Activated T-cell treated with anti-CD3 and anti-CD28 coated beads for 24 hours (primary cell): ENCODE measurements at places on chromosomes 1 and 21.

DNA sequence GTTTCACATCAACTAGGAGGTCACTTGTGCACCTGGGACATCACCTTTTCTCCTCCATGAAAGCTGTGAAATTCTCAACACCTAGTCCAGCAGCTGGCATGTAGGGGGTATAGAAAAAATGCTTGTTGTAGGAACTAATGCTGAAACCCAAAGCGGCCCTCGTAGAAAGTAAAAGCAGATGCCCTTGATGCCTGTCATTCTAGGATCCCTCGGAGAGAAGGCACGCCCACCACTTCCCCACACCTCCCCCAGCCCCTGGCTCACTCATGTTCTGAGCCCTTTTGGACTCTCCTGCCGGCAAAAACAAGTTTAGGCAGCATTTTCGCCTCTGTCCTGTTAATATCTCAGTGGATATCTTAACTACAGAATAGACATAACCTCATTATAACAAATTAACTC, 36.5 kb downstream of the RIPK4 start:
- no peak for DNase-seq

DNA sequence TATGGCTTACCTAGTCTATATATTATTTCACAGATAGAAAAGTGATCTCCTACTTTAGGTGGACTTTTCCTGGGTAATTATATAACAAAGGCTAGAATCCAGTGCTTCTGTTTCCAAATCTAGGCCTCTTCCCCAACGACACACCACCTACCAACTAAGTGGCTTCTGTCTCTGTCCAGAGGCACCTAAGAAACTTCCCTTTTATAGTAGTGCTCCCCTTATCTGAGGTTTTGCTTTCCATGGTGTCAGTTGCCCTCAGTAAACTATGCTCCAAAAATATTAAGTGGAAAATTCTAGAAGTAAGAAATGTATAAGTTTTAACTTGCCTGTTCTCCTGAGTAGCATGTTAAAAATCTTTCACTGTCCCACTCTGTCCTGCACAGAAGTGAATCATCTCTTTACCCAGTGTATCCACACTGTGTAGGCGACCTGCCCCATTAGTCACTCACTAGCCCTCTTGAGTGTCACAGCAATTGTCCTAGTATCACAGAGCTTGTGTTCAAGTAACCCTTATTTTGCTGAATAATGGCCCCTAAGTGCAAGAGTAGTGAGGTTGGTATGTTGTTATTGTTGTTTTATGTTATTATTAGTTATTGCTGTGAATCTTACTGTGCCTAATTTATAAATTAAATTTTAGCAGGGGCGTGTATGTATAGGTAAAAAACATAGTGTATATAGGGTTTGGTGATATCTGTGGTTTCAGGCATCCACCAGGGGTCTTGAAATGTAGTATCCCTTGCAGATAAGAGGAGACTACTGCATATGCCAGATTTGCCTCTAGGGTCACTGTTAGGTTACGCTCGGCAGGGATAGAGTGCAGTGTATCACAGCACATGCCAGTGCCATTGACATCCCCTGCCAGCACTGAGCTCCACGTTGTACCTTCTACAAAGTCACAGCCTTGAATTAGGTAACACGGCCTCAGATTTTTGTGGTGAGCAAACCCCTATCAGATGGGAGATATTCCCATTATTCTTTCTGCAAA, 14.7 kb upstream of the CD53 start:
- no peak for DNase-seq

- no peak for DNase-seq
These were observed 76.5 kb downstream of the VWA5B1 start for GRCh38 chr1:20367116-20367585.

DNA sequence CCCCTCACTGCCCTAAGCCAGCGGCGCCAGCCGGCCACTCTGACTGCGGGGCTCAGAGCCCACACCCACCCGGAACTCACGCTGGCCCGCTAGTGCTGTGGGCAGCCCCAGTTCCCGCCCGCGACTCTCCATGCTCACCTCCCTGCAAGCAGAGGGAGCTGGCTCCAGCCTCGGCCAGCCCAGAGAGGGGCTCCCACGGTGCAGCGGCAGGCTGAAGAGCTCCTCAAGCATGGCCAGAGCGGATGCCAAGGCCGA, 41.5 kb downstream of the SLC2A1 start:
- no peak for DNase-seq

DNA sequence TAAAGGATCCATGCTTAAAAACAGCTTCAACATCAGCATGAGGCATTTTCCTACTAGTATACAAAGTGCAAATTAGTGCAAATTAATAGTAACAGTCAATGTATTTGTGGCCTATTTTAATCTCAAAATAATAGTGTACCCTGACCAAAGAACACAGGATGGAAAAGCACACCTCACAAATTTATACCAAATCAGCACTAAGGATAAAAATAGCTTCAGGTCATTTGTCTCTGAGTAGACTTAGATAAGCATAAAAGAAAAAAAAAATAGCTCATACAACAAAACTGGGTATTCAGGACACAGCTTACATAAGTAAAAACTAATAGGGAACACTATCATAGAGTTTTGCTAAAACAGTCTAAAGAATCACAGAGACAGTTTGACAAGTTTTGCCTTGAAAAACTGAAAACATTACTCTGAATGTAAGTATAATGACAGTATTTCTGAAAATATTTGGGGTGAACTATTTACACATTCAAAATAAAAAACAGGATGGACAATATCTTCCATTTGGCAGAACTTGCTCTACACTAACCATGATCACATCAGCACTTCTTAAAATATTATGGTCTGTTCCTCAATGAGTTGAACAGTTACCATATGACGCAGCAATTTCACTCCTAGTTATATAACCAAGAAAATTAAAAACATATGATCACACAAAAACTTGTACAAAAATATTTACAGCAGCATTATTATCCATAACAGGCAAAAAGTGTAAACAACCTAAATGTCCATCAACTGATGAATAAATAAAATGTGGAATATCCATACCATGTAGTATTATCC, 46.3 kb downstream of the RNF115 start:
- no peak for DNase-seq

DNA sequence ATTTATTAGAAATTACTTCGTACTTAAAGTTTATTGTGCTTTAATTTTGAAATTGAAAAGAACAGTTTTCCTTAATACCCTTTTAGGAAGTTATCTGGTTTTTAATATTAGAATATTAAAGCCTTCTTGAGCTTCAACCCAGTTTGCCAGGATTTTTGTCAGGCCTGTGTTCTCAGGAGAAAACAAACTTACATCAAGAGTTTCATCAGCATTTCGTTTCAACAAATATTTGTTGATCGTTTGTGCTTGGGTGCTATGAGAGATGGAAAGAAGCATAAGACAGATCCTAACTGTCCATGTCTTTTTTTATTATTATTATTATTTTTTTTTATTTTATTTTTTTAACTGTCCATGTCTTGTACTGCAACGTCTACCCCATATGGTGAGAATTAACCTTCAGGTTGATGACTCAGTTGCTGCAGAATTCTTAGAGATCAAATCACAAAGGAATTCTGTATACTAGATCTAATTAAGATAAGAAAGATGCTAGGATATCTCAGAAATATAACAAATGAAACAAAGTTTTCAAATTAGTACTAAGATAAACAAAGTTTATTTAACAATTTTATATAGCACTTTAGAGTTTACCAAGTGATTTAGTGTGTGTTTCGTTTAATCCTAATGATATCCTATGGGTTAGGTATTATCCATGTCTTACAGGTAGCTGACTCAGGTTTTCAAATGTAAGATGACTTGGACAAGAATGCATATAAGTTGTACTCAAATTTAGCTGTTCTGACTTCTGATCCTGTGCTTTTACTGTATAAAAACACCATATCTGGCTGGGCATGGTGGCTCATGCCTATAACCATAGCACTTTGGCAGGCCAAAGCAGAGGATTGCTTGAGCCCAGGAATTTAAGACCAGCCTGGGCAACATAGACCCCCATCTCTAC, 14.3 kb downstream of the FBXO28 start:
- no peak for DNase-seq

DNA sequence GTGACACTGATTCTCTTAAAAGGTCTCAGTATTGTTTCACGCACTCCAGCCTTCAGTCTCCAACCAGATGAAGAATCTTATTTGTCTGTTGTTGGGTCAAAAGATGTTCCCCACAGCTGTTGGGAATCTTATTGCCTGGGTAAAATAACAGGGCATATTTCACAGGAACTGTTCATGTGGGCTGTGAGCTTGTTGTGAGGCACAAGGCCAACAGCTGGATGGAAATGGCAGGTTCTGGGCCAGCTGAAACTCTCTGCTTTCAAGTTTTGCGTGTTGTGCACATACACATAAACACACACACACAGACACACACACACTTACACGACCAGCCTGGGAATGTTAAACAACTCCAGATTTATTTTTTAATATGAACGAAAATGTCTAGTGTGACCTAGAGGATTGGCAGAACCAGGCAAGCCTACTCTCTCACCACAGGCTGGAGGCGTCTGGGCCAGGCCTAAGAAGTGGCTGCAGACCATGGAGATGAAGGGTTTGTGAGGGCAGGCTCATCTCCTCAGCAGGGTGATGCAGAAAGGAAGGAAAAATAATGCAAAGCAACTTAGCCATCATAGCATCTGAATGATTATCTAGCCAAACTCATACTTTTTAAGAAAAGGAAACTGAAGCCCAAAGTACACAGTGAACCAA, 357.0 kb downstream of the TTLL7 start:
- no peak for DNase-seq

DNA sequence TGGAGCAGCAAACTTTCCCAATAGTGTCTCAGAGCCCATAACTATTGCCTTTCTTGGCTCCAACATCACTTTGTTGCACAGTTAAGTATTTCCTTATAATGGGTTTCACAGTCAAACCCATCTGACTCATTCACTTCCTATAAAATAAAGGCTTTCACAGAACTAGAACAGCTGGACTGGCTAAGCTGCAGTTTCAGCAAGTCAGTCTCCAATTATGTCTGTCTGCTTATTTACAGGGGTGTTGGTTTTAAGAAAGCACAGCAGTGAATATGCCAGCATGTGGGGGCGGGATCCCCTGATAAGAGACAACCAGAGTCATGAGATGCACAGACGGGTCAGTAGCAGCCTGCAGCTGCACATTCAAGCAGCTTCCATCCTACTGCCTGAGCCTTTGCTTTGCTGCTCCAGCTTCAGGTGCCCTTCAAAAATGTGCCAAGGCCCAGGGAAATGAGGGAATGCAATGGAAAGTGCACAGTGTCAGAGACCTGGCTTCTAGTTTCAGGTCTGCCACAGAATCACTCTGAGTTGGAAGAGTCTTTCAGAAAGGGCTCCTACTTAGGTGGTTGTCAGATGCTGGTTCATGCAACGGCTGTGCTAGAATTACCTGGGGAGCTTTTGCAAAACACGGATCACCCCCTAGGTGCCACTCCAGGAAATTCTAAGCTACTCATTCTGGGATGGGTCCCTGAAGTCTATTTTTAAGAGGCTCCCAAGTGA, 24.8 kb downstream of the RNF19B start:
- DNase-seq, result no peak

DNA sequence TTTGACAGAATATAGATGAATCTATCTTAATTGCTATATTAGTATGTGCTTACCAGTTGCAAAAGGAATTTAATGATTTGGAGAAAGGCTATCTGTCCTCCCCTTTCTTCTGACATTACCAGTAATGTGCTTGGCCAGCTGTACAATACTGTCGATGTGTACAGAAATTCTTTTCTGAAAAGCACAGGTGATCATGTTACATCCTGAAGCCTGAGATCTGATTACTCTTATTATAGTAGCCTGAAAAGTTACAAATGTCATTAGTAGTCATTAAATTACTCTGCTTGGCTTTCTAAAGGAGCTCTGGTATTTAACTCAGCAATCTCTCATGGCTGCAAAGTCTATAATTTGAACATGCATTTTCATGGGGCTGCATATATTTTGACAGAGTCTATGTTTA, 209.8 kb downstream of the PTPRC start:
- no peak for DNase-seq

DNA sequence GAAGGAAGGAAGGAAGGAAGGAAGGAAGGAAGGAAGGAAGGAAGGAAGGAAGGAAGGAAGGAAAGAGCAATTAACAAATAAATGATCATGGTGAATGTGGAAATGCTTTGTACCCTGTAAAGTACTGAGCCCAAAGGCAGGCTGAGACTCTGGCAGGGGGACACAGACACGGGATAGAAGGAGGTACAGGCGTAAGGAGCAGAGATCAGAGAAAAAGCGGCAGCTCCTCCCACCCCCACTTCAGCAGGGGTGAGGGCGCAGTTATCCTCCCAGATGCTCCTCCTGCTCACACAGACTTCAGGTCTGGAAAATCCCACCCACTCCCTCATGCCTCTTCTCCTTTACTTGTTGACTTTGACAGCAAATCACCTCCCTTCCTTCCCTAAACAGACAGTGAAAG, 464.5 kb downstream of the MATN1 start:
- no peak for DNase-seq

DNA sequence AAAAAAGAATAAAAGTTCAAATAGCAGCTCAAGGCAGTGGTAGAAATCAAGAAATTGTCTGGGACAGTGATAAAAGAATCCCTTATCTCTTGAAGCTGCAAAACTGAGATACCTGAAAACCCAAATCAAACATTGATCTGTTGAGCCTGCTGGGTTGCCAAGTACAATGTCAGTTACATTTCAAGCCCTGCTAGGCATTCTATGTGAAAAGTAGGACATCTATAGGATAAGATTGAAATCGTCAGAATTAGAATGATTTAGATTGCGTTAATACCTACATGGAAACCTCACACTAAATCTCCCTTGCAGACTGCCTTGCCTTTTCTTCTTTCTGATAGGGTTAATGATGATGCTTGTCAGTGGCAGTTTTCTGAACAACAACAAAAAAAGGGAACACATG, 1684.4 kb upstream of the B3GALT2 start:
- DNase-seq, result no peak

DNA sequence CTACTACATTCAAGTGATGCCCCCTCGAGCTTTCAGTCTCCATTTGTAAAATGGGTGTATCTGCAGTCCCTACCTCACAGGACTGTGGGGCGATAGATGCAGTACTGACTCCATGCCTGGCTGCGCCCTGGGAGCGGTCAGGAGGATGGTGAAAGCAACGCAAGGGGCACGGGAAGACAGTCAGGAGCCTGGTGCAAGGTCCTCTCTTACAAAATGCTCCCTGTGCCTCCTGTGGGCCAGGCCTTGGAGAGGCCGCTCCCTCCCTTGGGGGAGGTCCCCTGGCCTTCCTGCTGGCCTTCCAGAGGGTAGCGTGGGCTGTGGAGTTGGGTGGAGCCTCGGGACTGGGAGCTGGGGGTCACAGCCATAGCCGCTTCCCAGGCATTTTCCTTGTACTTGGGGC, 21.6 kb downstream of the FAM151A start:
- DNase-seq, result no peak

DNA sequence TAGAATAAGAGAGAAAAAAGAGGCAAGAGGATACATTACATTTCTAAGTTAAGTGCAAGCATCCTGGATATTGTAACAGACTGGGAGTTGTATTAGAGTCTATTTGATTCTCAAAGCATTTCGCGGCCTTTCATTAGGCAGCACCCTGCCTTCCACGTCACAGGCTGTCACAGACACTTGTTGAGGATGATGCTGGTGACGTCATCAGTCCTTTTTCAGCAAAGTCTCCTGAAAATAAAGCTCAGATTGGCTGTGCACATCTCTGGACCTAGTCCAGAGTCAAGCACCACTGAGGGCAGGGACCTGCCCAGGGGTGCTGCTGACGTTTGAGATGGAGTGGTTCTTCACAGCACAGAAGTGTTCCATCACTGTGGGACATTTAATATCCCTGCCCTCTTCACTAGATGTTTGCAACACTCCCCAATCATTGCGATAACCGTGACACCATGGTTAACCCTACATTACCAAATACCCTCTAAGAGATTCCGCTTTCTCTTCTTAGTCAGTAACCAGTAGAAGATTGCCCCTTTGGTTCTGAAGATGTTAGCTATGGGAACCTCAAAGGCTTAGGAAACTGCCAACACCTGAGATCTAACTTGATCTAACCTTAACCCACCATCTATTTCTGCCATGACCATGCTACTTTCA, 72.7 kb upstream of the F3 start:
- no peak for DNase-seq

GRCh38 chr1:15341634-15342407, 67.9 kb upstream of the EFHD2 start:
- no peak for DNase-seq
